ENCODE measurements at places on chromosomes 12 and 14. TPM values are rescaled to one million over a fixed set of nuclear protein-coding genes. Genes with fewer than 3 reads are reported as not detected.

GRCh38 chr14:77640756-77641533 is 24.5 kb upstream of the SPTLC2 start:
- DNase-seq: no peak

The KIF5A gene
- total RNA-seq: not detected

DNA sequence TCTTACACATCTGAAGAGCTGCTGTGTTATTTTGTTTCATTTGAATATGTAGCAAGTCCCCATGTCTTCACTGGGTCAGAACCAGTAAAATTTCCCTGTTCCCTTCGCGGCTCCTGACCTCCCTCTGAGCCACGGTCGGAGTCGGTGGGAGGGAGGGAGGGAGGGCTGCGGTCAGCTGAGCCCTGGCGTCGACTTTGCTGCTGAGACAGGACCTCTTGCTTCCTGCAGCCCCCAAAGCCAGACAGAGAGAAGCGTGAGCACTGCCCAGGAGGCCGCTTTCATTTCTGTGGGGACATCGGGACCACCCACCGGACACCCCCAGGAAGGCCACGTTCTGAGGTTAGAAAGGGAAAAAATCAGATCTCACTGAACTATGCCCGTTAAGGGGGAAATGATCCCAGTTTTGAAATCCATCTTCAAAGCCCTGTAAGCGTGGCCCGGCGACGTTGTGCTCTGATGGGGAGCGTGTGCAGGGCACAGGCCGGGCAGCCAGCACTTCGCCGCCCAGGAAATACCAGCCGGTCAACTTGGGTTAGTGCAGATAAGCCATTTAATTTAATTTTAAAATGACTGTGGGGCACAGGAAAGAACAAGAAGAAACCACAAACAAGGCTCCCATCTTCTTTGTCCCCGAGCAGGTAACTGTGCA is 42.1 kb downstream of the NOC4L start:
- no peak for DNase-seq

DNA sequence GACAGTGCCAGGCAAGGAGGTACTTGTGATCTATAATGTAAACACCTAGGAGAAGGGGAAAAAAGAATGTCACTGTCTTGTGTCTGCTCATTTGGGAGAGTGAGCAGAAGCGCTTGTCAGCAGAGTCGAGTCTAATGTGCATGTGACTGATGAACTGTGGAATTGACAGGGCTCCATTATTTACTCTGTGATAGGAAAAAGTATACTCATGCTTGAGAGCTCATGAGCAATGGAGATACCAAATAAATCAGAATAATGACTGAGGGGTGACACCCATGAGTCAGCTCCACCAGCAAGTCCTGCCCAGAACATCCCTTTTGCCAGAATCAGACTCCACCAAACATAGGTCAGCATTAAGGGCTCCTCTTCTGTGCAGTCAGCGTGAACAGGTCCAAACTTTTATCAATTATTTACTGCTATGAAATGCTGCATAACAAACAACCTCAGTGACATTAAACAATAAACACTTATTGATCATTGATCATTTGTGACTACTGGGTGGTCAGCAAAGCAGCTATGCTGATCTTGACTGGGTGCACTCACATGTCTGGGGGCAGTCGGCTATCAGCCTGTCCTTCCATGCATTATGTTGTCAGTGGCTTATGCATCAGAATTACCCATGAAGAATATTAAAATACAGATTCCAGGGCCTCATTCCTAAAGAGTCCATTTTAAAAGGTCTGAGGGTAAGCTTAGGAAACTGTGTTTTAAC is 29.2 kb upstream of the WSCD2 start:
- DNase-seq: no peak

GRCh38 chr12:95240556-95240955 is 22.9 kb downstream of the VEZT start:
- DNase-seq: no peak

DNA sequence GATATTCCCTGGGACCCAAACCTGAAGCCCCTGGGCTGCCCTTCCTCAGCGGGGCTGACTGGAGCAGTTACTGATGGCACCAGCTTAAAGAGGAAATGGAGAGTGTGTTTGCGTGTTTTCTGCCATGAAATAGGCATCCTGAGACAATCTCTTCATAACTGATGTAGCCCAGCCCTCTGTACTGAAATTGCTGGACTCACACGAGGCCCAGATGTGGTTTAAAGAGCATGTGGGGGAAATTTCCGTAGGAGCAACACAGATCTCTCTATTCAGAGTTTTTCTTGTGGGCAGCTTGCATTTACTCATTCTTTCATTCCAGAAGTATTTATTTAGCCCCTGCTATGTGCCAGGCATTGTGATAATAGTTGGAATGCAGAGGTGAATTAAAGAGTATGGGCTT is 782.1 kb upstream of the TBX3 start:
- DNase-seq: no peak

DNA sequence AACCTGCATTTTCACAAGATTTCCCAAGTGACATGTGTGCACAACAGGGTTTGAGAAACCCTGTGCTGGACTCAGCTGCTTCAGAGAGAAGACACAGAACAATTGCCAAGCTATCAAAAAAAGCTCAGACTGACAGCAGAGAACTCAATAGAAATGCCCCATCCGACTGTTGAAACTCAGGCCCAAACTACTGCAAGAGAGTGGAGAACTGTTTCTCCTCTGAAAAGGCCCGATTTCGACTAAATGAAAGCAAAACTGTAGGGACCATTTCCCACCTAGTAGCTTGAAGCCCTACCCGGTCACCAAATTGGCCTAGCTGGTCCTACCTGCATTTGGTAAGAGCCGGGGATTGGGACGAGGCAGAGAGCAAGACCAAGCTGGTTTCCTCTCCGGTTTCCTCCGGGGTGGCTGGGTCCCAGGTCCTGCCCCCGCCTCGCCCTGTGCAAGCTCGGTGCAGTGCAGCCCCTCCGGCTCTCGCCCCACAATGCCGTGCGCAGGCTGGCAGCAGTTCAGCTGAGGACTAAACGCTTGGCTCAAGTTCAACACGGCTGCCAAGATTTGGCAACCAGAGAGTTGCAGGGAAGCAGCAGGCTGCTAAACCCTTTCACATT is 1180.6 kb downstream of the VRK1 start:
- DNase-seq: peak; percentile 77

DNA sequence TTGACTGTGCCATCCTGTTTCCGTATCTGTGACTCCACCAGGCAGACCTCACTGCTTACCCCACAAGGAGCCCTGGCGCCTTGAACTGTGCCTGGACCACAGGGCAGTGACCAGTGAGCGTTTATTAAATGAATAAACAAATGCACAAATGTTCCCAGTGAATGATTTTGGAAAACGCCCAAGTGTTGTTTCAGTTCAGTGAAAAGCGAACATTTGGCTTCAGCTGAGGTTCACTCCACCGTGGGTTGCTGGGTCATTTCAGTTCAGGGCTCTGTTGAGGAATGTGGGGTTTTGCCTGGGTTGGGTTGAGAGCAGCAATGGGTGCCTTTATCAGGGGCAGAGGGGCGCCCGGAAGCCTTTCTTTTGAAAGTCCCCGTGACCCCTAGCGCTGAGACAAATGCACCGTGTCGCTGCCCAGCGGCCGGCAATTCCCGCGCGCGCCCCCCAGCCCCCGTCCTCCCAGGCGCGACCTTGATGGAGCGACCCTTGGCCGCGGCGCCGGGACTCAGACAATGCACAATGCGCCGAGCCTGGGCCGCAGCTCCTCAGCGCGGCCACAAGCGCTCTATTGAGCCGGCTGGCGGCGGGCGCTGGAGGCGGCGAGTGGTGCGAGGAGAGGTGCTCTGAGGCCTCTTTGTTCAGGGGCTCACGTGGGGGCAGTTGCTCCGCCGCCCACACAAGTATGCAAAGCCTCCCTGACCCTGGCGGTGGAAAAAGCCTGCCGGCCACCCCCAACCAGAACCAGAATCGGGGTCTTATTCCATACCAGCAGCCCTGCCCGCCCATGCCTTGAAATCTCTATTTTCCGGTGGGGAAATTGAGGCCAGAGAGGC is 40.5 kb upstream of the CLMN start:
- DNase-seq: peak; percentile 35

The DNAJC22 gene
- 0.52 TPM for total RNA-seq

The RFX4 gene
- 0.09 TPM for total RNA-seq

DNA sequence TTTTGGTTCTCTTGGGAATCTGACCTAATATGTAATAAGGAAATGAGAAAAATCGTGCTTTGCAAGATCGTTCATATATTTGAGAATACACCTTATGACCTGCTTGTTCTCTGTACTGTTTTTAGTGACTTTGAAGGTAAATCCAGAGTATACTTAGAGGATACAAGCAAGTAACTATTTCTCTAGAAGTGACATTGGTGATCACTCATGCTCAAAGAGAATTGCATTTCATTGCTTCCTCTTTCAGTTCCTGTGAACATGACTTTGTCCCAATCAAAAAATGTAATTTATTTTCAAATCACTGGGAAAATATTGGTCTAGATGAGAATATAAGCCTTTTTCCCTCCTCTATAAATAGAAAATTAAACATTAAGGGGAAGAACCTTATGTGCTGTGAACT is 2.7 kb downstream of the KTN1 start:
- no peak for DNase-seq

GRCh38 chr12:117890644-117891043 is 78.1 kb downstream of the KSR2 start:
- no peak for DNase-seq

DNA sequence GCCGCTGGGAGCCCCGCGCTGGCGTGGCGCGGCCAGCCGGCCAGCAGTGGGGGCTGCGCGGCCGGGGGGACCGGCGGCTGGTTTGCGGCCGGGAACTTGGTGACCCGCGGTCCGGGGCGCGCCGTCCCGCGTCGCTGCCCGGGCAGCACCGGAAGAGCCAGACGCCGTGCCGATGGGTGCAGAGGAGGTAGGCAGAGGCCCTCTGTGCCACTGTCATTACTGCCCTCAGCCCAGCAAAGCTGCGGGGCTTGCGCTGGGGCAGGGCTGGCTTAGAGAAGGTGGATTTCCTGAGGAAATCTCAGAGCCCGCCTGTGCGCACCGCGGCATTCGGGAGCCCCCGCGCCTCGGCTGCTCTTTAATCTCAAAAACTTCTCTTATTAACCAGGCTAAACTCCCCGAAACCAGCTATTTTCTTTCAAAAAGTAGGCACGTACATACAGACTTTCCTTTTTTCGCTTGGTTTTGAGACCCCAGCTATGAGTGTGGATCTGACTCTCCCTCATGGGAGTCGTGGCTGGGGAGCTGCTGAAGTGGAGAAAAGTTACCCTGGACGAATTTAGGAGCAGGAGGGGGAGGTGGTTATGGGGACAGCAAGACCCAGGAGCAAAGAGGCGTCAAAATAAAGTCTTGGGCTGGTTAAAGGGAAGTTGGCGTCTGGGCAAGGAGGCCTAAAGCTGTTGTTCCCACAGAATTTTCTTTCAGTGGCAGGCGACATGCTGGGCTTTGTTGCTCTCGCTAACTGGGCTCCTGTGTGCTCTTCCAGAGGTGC is 802 bp downstream of the SUSD6 start:
- DNase-seq: peak; percentile 49

DNA sequence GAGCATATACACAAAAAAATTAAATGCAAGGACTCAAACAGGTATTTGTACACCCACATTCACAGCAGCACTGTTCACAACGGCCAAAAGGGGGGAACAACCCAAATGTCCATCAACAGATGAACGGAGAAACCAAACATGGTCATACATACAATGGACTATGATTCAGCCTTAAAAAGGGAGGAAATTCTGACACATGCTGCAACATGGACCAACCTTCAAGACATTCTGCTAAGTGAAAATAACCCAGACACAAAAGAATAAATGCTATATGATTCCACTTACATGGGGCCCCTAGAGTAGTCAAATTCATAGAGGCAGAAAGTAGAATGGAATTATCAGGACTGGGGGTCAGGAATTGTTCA is 29.5 kb downstream of the ACTN1 start:
- no peak for DNase-seq

The TCL1B gene
- total RNA-seq: not detected

- no peak for DNase-seq
These were observed 308.1 kb downstream of the RPAP3 start for GRCh38 chr12:47397664-47398281.

The HPD gene
- total RNA-seq: 1.5 TPM

DNA sequence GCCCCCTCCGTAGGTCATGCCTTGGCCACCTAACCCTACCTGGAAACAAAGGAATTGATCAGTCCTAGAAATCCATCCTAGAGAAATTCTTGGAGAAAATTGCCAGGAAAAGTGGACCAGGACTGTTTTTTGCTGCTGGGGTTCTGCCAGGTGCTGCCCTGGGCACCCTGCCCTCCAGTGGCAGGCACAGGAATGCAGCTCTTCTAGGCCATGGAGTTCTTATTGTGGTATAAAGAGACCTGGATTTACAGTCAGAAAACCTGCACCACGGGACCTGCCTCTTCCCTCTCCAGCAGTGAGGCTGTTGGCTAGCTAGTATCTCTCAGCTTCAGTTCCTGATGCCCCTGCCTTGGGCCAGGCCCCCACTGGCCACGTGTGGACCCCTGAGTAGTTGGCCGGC is 59.7 kb downstream of the SLC24A4 start:
- no peak for DNase-seq

GRCh38 chr12:105365231-105365630 is 34.7 kb downstream of the C12orf75 start:
- no peak for DNase-seq

The TGM1 gene
- not detected for total RNA-seq

- DNase-seq: no peak
These were observed 4.8 kb upstream of the TNS2 start for GRCh38 chr12:53044896-53045695.

GRCh38 chr14:100988411-100988900 is 84.9 kb upstream of the RTL1 start:
- DNase-seq: no peak

The MGP gene
- 147 TPM for total RNA-seq

Measured in heart left ventricle (tissue), 16 donors.